ENCODE measurements at places on chromosomes 3 and 15.

- DNase-seq = no peak
These were observed 3.0 kb downstream of the FAM174B start for GRCh38 chr15:92652576-92652966.

GRCh38 chr15:62413786-62414185 lies 248.7 kb upstream of the C2CD4B start:
- DNase-seq = no peak

DNA sequence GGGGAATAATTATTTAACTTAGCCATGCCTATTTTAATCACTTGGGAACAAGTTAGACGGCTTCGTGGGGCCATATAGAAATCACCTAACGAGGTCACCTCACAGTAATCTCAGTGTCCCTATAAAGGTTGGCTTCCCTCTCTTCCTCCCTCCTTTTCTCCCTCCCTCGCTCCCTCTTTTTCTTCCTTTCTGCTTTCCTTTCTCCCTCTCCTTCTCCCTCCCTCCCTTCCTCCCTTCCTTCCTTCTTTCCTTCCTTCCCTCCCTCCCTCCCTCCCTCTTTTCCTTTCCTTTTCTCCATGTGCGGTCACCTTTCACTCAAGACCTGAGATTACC lies 206.1 kb upstream of the DPH6 start:
- no peak for DNase-seq

GRCh38 chr3:4841776-4842440 lies 137.3 kb upstream of the BHLHE40 start:
- no peak for DNase-seq

DNA sequence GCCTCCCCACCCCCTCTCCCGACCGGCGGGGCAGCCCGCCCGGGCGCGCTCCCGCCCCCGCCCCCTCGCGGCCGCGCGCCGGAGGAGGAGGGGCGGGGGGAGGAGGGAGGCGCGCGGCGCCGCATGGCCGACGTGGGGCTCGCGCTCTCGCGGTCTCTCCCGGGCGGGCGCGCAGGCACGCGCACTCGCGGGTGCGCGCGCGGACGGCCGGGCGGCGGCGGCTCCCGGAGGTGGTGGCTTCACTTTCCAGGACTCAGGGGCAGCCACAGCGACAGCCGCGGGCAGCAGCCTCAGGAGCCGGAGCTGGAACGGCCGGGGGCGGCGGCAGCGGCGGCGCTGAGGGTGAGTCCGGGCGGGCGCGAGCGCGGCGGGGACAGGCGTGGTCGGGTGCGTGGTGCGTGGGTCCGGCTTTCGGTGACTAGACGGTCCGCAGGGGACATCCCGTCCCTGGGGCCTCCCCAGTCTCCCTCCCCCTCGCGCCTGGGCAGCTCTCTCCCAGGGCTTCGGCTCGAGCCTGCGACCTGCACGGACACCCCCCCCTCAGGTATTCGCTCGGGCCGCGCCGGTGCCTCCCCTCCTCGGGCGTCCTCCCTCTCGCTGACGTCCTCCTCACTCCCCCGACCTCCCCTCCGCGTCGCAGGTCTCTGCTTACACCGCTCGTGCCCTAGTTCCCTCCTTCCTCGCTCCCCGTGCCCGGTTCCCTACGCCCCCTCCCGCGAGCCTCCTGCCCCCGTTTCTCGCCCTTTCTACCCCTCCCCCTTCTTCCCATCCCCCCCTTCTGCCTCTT lies at the start of gene UBE2E2:
Gene UBE2E2 (plus strand): TSS at position 407 of the 787 bp plus-strand sequence.
- DNase-seq = no peak

GRCh38 chr15:80003934-80004472 lies 33.0 kb upstream of the BCL2A1 start:
- DNase-seq = no peak

- DNase-seq = no peak
These were observed 46.8 kb downstream of the RGMA start for GRCh38 chr15:93042211-93042610.

All from omental fat pad (tissue), 4 donors.